ENCODE measurements at places on chromosomes 4 and X. TPM values are rescaled to one million over a fixed set of nuclear protein-coding genes. Genes with fewer than 3 reads are reported as not detected.

CTSO gene
- total RNA-seq = 22.0 TPM

CENPVL3 gene
- 0.21 TPM for total RNA-seq

DHX15 gene
- 161 TPM for total RNA-seq

DNA sequence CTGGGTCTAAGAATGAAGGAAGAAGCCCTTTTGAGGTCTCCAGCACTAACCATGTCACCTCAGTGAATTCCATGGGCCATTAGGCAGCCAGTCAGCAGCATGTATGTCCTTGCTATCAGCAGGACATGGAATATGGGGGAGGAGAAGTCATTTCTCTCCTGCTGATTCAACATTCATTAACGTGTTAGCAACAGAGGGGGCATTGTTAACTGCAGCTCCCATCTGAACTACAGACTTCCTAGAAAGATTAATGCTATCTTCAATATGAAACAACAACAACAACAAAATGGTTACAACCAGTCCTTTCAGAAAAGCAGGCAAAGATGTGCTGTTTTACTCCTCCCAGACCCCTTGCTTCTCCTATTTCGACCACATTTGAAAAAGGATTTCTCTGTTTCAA lies 120.4 kb upstream of the SLC34A2 start:
- no peak for DNase-seq

PDZD4 gene
- 21.0 TPM for total RNA-seq

DNA sequence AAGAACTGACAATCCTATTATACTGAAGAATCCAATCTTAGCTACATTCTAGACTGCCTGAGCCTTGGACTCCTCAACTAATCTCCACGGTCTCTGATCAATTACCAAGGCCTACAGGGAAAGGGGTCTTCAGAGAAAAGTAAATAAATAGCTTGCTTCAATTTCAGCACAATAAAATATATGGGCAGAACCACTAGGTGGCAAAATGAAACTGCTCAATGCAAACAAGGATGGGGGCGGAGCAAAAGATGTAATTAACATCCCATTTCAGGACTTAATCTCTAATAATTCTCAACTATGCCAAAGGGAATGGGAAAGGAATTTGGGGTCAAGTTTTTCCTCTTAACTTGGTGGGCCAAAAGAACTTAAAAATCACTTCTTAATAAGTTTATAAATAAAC lies 78.4 kb upstream of the MAP3K15 start:
- no peak for DNase-seq

- DNase-seq = no peak
Measured at GRCh38 chr4:60400593-60400992, 799.5 kb upstream of the ADGRL3 start.

GRCh38 chr4:72568959-72569718 lies at the start of gene ADAMTS3:
Gene ADAMTS3, minus strand, starts transcription at chr4:72569221. Its CDS starts 459 bp downstream, at chr4:72568762.
- peak; percentile 80 for DNase-seq

GRCh38 chrX:46782034-46782433 lies 23.1 kb upstream of the SLC9A7 start:
- DNase-seq = no peak

DNA sequence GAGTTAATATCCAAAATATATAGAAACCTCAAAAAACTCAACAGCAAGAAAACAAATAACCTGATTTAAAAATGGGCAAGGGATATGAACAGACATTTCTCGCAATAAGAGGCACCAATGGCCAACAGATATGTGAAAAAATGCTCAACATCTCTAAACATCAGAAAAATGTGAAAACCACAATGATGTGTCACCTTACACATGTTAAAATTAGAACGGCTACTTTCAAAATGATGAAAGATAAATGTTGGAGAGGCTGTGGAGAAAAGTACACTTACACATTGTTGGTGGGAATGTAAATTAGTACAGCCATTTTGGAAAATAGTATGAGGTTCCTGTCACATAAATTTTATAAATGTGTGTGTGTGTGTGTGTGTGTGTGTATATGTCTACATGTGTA lies 731.3 kb downstream of the DMD start:
- DNase-seq = no peak

DNA sequence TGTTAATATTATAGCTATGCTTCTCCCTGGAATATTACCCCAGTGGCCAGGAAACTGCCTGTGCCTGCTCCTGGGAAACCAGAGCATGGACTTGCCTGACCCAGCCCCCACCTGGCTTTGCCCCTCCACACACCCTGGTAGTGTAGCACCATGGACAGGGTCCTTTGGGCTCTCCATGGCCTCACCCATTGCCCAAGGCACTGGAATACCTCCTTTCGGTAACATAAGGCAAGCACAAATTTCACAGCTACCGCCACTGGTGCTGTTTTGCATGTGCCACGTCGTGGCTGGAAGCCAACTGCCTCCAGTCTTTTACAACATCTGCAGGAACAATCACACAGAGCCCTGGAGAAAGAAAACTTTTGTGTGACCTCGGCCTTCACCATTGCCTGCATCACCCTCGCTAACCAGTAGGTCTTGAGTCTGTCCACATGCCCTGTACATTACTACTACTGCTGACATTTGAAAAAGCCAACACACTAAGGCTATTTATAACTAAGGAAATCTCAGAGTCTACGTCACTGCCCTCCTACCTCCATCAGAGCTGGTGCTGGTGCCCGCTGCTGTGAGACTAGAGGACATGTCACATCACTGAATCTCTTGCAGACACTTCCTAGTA lies 47.7 kb downstream of the HPGD start:
- no peak for DNase-seq

GRCh38 chr4:7552466-7552865 lies 117.7 kb upstream of the PSAPL1 start:
- DNase-seq = no peak

GRCh38 chr4:152047451-152047850 lies 286.6 kb upstream of the GATB start:
- DNase-seq = no peak

HPGDS gene
- not detected for total RNA-seq

CHRDL1 gene
- 48.2 TPM for total RNA-seq

DNA sequence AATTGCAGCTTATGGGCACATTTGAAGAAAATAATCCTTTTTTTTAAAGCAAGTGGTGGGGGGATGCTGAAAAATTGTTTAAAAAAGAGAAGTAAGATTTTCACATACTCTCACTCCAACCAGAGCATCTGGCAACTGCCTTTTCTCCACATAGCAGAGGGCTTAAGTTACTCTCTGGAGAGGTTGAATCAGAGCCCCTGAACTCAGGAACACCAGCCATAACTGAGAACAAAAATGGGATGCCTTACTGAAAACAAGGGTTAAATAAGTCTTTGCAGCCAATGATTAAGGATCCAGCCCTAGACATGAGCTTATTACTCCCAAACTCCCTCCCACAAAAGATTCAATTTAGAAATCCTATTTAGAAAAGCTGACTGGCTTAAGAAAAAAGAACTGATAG lies 27.5 kb downstream of the CASK start:
- no peak for DNase-seq

ENAM gene
- total RNA-seq = not detected

GRCh38 chr4:43456383-43456782 lies 563.9 kb downstream of the GRXCR1 start:
- no peak for DNase-seq

DNA sequence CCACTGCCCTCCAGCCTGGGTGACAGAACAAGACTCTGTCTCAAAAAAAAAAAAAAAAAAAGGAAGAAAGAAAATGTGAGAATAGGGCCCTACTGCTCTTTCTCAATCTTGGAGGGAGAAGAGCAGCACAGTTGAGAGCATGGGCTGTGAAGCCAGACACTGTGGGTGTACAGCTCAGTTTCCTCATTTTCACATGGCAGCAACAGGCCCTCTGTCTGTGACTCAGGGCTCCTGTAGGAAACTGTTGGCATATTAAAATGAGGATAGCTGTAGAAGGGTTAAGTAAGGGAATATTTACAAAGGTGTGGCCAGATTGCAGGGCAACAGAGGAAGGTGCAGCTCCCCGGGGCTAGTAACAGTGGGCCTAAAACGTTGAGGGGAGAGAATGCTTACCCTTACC lies 3.4 kb downstream of the AKAP14 start:
- no peak for DNase-seq

DNA sequence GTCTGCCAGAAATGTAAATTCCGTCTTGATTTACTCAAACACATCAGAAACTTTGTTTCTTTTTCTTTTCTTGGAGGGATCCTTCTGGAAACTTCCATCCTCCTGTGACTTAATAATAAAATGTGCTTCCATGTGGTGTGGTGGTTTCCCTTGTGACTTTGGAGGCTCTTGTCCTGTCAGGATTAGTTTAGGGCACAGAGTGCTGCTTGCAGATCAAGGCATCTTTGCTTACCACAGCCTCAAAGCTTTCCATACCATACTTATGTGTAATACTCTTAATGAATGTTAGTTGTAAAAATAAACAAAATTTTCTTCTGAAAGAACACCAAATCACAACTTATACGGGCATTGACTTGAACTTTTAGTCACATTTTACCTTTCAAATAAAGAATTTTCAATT lies 27.4 kb downstream of the GBA3 start:
- DNase-seq = no peak

CLNK gene
- total RNA-seq = not detected

CSAG1 gene
- total RNA-seq = not detected

DNA sequence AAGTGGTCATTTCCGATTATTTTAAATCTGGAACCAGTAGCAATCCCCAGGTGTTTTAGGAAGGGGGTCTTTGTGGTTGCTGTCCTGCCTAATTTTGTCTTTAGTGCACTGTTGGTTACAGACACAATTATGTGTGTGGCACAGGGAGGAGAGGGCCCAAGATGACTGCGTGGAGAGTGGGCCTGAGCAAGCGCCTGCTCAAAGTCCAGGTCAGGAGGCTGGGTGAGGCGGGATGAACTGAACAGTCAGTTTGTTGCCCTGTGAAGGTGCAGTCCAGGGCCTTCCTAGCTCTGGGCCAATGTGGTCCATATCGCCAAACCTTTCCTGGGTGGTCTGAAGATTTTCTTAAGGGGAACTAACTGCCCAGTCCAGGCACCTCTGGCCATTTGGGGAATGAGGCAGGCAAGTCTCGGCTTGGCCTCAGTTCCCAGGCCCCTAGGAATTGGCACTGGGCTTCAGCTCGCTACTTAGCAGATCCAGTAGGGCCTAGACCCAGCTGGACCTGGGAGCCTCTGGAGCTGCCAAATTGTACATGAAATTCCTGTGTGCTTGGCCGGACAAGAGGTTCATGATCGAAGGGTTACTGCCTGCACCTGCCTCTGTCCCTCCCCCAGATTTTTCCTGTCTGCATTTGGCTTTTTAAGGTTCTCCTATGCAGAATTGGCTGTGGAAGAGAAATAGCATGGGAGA lies 47.6 kb downstream of the ANAPC4 start:
- peak; percentile 61 for DNase-seq

- no peak for DNase-seq
Measured at GRCh38 chrX:1592470-1593142, 1.2 kb downstream of the AKAP17A start.

ASB5 gene
- total RNA-seq = not detected

CENPVL1 gene
- not detected for total RNA-seq

PDE5A gene
- 192 TPM for total RNA-seq

DNA sequence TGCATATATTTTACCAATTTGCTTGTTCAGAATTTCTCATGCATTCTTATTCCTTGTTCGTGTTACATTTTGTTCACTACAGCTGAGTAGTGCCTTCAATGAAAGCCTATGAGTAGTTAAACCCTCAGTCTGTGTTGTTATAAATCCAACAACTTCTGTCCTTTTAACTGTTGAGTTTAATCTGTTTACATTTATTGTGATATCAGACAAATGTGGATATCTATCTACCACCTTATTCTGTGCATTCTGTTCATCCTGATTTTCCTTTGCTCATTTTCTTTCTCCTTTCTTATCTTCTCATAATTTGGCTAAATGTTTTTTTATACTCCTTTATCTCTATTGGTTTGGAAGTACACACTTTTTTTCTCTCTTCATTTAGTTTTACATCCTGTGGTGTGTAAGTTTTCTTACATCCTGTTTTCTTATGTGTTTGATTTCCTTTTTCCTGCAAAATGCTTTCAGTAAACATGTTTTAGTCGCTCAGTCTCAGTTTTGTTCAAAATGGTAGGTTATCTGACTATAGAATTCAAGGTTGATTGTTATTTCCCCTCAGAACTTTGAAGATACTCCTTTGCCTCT lies 54.2 kb downstream of the CASP6 start:
- no peak for DNase-seq

CFP gene
- 0.51 TPM for total RNA-seq

AWAT2 gene
- total RNA-seq = not detected

- DNase-seq = no peak
Measured at GRCh38 chrX:104662694-104663093, 96.7 kb downstream of the IL1RAPL2 start.

DNA sequence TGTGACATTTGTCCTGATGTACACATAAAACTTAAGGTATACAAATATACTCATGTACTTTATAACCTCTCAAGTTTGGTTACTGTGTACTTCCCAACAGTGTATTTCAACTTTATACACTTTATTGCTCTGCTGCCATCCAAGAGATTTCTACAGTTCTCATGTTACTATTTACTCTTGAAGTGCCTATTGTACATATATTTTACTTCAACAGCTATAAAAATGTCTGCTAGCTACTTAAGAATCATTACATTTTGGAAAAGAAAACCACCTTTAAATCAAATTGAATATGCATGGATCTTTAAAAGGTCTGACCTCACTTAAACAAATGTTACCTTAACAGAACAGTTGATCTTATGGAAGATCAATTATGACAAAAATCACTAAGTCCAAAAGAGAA lies 1056.4 kb downstream of the ADGRL3 start:
- no peak for DNase-seq

- no peak for DNase-seq
Measured at GRCh38 chr4:111398906-111399330, 746.3 kb upstream of the FAM241A start.

DNA sequence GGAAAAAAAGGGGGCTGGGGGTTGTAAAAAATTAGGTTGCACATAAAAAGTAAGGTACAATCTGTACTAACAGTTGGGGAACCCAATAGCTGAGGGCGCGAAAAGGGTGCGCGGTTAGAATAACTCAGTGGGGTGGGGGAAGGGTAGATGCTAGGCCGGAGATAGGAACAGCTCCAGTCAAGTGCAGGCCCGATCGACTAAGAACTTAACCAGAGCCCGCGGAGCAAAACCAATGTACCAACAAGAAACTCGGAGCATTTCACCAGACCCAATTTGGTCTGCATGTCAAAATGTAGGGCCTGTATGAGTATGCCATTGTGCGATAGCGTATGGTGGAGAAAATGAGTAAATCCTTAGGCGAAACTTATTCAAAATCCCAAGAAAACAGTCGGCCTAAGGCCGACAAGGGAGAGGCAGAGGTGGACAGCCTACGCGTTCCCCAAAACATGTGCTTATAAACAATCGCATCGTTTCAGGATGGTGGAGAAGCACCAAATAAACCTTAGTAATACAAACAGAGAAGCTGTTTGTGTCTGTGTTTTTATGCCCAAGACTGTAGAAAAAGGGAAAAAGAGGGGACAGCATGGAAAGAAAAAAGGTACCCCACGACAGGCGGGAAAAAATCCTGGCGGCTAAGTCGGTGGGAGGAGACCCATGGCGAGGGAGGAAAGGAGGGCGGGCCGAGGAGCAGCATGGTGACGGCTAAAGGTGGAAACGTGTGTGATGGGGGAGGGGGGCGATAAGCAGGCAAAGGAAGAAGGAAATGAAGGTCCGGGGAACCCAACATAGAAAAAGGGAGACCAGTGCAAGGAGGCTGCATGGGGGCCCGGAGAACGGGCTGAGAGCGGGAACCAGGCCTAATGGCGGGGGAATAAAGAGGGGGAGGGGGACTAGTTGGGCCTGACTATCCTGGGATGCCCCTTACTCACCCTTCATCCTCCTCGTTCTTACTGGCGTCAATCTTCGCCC lies 990 bp downstream of the HNRNPD start:
- peak; percentile 71 for DNase-seq
